ENCODE measurements at places on chromosomes 13 and 19. TPM values are rescaled to one million over a fixed set of nuclear protein-coding genes. Genes with fewer than 3 reads are reported as not detected.

Gene ZNF20
- 1.0 TPM for total RNA-seq

Gene URAD
- not detected for total RNA-seq

Gene NKPD1
- total RNA-seq, result 0.64 TPM

Gene TPTE2
- total RNA-seq, result not detected

- H3K4me1 ChIP-seq, result peaks cover 16% of the 10 kb centered on the region
- H3K36me3 ChIP-seq, result no peaks in the 10 kb centered on the region
- H3K4me3 ChIP-seq, result peak overlapping the region; percentile 45
Observed at GRCh38 chr13:113152984-113153809, 5.3 kb upstream of the PROZ start.

DNA sequence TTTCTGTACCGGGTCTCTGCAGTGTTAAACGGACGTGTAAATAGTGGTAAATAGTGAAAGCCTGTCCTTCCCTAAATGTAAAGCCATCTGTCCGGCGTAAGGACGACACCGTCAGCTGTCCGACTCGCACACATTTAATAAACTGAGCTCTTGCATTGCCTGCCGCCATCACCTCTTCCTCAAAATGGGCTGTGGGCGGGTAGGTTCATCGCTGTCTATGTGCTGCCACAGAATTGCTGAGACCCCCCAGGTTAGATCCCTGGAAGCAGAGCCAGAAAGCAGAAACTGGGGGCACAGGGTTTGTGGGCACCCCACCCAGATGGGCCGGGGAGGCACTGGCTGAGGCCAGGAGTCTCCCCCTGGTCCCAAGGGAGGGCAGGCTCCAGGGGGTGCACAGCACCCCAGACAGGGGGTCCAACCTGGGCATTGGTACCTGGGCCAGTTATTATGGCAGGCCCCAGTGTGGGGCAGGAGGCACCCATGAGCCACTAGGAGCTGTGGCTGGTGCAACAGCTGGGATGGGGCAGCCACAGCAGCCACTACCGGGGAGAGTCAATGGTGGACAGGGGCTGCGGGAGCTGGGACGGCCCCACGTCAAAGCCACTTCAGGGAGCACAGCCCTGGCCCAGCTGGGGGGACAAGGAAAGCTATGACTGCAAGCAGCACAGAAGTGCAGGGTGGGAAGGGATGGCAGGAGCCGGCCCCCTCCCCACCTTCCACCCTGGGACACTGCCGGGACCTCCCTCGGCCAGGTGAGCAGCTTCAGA is 5.7 kb downstream of the C19orf25 start:
- H3K4me3 ChIP-seq, result no peak overlapping the region
- peaks cover 3% of the 10 kb centered on the region for H3K36me3 ChIP-seq
- H3K4me1 ChIP-seq, result peaks cover 47% of the 10 kb centered on the region
- DNase-seq, result no peak
- peak overlapping the region; percentile 14 for H3K27ac ChIP-seq
- no peaks in the 10 kb centered on the region for H3K27me3 ChIP-seq

GRCh38 chr13:74867460-74867859 is 614.5 kb downstream of the TBC1D4 start:
- no peaks in the 10 kb centered on the region for H3K27me3 ChIP-seq
- H3K4me3 ChIP-seq, result no peak overlapping the region
- H3K27ac ChIP-seq, result no peak overlapping the region
- H3K36me3 ChIP-seq, result no peaks in the 10 kb centered on the region

- no peak overlapping the region for H3K4me3 ChIP-seq
- H3K27ac ChIP-seq, result no peak overlapping the region
- H3K27me3 ChIP-seq, result no peaks in the 10 kb centered on the region
- no peak for DNase-seq
- peaks cover 6% of the 10 kb centered on the region for H3K4me1 ChIP-seq
Observed at GRCh38 chr19:10189616-10190015, 5.1 kb downstream of the DNMT1 start.

GRCh38 chr13:112718318-112718717 is 28.5 kb downstream of the ATP11A start:
- peaks cover 71% of the 10 kb centered on the region for H3K4me1 ChIP-seq
- no peaks in the 10 kb centered on the region for H3K27me3 ChIP-seq
- no peak overlapping the region for H3K27ac ChIP-seq
- no peak overlapping the region for H3K4me3 ChIP-seq
- no peak for DNase-seq

DNA sequence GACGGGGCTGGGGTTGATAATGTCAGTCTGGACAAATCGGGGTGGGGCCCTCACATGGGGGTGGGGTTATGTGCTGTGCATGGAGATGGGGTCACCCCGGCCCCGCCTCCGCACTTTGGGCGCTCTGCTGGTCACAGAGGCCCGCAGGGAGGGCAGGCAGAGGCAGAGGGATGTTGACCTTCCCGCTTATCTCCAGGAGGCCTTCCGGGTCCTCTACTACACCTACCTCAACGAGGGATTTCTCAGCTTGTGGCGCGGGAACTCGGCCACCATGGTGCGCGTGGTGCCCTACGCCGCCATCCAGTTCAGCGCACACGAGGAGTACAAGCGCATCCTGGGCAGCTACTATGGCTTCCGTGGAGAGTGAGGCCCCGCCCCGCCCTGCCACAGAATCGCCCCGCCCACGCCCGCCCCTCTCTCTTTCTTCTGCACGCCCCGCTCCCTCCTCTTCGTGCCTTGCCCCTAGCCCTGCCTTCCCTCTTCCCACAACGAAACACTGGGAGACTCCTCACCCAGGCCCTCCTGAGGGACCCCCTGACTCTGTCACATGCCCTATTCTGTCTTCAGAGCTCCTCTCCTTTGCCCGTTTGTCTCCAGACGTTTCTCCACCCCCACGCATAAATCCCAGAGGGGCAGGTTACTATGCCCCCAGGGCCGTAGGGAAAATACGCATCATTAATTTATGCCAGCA is 32.8 kb downstream of the TMEM161A start:
- peak overlapping the region; percentile 83 for H3K27ac ChIP-seq
- DNase-seq, result peak; percentile 53
- H3K4me3 ChIP-seq, result peak overlapping the region; percentile 63
- H3K4me1 ChIP-seq, result peaks cover 39% of the 10 kb centered on the region
- no peaks in the 10 kb centered on the region for H3K27me3 ChIP-seq

- DNase-seq, result no peak
- H3K27ac ChIP-seq, result no peak overlapping the region
- H3K4me1 ChIP-seq, result peaks cover 3% of the 10 kb centered on the region
- H3K36me3 ChIP-seq, result peaks cover 11% of the 10 kb centered on the region
- H3K4me3 ChIP-seq, result no peak overlapping the region
- H3K27me3 ChIP-seq, result no peaks in the 10 kb centered on the region
Observed at GRCh38 chr19:55092423-55093318, 17.0 kb downstream of the EPS8L1 start.

DNA sequence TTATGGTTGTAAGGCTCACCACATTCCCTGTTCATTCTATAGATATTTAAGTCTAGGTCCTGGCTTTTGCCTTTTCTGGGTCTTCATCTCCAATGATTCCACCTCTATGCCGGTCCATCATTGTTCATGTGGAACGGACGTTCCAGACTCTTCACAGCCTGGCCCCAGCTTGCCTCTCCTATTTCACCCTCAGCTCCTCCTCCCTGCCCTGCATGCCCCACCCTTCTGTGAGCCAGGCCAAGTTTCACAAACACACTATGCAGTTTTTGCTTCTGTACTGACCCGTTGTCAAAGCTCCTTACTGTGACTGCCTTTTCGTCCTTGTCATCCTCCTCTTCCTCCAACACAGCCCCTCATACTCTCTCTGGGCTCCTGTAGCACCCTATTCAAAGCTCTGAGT is 31.3 kb downstream of the TEX26 start:
- no peaks in the 10 kb centered on the region for H3K36me3 ChIP-seq
- peaks cover 7% of the 10 kb centered on the region for H3K4me1 ChIP-seq
- H3K27me3 ChIP-seq, result no peaks in the 10 kb centered on the region

DNA sequence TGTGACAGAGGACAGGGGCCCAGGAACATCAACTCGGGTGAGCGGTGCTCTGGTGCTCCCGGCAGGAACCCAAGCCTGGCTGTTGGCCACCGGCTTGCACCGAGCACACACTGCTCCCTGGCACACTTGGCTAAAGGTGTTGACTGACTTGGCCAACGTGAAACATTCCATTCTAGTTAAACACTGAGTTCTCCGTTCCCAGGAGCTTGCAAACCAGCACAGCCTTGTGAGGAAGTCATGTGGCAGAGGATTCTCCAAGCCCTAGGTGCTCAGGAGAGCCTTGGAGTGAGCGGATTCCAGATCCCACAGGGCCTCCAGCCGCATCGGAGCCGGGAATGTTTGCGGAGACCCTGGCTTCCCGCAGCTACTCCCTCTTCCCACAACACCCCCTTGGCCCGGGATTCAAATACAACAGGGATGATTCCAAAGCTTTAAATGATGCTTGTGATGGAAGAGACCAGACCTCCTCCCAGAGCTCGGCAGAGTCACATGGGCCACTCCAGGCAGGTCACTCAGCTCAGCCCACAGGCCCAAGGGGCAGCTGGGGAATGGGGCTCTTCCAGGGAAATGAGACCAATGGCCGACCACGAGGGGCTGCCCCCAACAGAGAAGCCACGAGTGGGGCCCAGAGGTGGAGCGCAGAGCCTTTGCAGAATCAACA is 2.9 kb downstream of the C13orf46 start:
- no peaks in the 10 kb centered on the region for H3K36me3 ChIP-seq
- no peak for DNase-seq
- no peaks in the 10 kb centered on the region for H3K4me1 ChIP-seq

GRCh38 chr13:40120288-40120687 is 464.8 kb downstream of the COG6 start:
- no peaks in the 10 kb centered on the region for H3K36me3 ChIP-seq
- no peak for DNase-seq
- H3K27me3 ChIP-seq, result no peaks in the 10 kb centered on the region
- H3K27ac ChIP-seq, result no peak overlapping the region

DNA sequence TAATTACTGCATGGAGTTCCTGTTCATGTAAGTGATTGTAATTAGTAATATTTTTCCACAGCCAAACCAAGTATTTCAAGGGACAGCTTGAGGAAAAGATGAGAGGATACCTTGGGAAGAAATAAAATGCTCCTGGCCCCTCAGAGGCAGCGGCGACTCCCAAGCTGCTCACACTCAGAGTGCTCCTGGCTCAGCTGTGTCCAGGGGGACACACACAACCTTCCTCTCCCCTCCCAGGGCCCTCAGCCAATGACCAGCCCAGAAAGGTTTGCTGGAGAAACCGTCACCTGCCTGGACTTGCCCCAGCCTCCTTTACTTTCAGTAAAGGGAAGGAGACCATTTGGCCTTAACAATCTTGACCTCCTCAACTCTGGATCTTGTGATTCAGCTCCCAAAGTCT is 51.1 kb downstream of the CRYL1 start:
- H3K36me3 ChIP-seq, result no peaks in the 10 kb centered on the region
- H3K4me3 ChIP-seq, result no peak overlapping the region
- no peak for DNase-seq
- no peak overlapping the region for H3K27ac ChIP-seq
- H3K27me3 ChIP-seq, result no peaks in the 10 kb centered on the region

DNA sequence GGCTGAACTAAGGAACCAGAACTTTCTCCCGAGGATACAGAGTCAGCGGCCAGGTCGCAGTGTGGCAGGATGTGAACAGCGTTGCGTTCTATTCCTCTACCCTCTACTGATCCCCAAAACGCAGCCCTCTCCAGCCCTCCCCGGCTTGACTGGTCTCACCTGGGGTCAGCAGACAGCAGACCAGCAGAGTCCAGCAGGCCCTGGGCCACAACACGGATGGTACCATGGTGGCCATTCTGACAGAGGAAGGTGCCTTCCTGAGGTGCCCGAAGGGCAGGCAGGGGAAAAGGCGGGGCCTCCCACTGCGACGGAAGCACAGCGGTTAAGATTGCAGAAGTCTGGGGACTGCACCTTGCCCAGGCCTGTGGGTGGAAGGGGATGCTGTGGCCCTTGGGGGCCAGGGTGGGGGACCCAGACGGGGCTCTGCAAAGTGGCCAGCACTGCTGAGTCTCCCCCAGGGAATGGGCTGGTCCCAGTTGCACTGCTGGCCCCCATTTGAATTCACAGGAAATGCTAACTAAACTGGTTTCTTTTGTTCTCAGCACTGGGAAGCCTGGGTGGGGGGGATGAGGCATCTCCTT is at the start of gene ICAM3:
Gene ICAM3 (minus strand): TSS at position 245 of the 581 bp plus-strand sequence. CDS start 10 bp downstream, at position 235.
- H3K4me1 ChIP-seq, result peaks cover 18% of the 10 kb centered on the region
- no peaks in the 10 kb centered on the region for H3K27me3 ChIP-seq
- DNase-seq, result no peak
- H3K4me3 ChIP-seq, result no peak within 1 kb of the TSS
- H3K36me3 ChIP-seq, result no peaks in the 10 kb centered on the region
- no peak within 1 kb of the TSS for H3K27ac ChIP-seq

DNA sequence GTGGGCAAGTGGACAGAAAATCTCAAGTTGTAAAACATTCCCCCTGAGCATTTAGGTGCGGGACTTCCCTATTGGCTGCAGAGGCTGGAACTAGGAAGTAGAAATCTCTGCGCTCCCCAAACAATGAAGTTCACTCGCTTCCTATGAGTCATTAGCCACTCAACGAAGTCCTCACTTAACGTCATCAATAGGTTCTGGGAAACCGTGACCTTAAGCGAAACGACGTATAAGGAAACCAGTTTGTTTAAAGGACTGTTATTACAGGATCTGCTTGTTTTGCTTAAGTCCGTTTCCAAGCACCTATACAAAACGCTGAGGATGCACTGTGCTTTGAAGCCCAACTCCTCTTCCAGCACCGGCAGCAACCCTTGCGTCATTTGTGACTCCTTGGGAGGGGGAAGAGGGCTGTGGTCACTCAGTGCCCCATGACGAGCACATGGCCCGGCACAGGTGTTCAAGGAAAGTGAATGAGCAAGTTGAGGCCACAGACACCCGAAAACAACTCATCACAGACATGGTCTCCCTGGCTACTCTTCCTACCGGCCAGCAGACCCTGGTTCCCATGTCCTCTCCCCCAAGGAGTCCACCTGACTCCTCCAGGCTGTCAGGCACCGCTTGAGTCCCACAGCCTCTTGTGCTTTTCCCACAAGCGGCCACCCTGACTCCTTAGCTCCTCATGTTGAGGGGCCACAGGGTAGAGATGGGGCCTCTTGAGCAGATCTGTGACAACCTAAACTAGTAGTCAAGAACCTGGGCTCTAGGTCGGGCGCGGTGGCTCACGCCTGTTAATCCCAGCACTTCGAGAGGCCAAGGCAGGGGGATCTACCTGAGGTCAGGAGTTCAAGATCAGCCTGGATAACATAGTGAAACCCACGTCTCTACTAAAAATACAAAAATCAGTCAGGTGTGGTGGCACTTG is 4.8 kb downstream of the RPS16 start:
- H3K27me3 ChIP-seq, result no peaks in the 10 kb centered on the region
- peak; percentile 97 for DNase-seq
- H3K27ac ChIP-seq, result peak overlapping the region; percentile 84
- H3K36me3 ChIP-seq, result peaks cover 26% of the 10 kb centered on the region
- H3K4me3 ChIP-seq, result peak overlapping the region; percentile 2
- H3K4me1 ChIP-seq, result peaks cover 67% of the 10 kb centered on the region

- H3K4me1 ChIP-seq, result no peaks in the 10 kb centered on the region
- no peaks in the 10 kb centered on the region for H3K27me3 ChIP-seq
- no peak overlapping the region for H3K27ac ChIP-seq
Observed at GRCh38 chr13:111043575-111043982, 71.5 kb upstream of the ARHGEF7 start.
